AG10803 (cell line): ENCODE measurements at places on chromosomes 3 and 15.

DNA sequence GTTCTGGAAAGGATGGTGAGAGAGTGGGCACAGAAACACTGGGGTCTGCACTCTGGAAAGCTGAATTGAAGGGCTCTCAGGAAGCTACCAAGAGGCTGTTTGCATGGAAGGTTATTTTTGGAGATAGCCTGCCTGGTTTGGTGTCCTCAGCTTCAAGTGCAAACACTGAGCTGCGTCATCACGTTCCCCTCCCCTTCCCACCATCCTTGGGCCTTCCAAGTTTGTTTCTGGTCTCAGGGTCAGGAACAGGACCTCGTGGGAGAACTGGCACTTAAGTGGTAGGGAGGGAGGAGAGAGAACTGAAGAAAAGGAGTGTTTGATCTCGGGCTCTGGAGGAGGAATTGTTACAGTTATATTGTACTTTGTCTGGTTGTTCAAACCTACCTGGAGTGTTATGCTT lies 10.6 kb downstream of the ST6GAL1 start:
- DNase-seq, result no peak

DNA sequence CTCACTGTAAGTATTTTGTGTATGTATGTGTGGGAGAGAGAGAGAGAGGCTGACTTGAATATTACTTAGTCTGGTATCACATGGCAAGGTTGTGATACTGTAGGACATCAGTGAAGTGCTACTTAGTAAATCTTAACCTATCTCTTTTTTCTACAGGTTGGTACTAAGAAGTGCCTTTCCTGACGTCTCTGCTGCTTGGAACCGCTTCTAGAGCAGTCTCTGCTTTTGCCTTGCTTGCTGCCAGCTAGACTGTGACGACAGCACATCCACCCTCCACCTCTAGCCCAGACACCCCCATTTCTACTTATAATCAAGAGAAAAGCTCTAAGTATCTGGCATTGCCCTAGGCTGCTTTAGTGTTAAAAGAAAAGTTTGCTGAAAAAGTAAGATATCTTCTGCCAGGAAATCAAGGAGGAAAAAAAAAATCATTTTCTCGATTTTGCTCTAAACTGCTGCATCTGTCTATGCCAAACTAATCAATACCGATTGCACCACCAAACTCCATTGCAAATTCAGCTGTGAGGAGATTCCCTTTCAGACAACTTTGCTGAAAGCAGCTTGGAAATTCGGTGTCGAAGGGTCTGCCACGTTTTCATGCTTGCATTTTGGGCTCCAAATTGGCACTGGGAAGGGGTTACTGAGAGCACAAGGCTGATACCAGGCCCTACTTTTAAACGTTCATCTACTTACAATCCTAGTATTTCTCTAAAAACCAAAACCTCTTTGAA lies 30.7 kb downstream of the MBNL1 start:
- no peak for DNase-seq

GRCh38 chr3:116032176-116032575 lies 408.9 kb downstream of the GAP43 start:
- DNase-seq, result no peak

GRCh38 chr3:164737174-164737573 lies 341.1 kb downstream of the SI start:
- no peak for DNase-seq

DNA sequence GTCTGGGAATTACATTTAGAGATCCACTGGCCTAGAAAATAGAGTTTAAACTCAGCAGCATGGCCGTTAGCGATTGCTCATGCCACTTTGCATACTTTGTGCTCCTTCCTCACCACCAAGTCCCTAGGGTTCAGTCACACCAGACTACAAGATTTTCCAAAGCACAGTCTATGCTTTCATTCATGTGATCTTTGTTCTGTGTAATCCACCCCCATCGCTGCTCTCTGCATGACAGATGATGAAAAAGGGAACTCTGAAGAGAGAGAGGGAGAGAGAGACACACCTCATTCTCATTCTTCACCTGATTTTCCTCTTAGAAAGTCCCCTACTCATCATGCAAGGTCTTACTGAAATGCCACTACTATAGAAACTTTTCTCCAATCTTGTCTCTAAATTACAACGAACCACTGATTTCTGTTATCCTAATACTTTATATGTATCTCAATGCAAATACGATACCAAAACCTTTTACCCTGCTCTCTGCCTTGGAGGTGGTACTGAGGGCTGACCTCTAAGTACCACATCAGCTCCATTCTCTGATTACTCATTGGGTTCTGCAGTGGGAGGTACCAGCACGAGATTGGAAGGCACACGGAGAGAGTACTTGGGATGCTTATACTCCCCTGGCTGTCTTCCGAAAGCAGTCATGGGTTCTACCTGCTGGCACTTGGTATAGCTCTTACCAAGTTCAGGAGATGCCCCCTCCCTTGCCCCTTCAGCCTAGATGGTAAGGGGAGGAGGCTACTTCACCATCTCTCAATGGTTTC lies 1.1 kb upstream of the PARP15 start:
- no peak for DNase-seq

DNA sequence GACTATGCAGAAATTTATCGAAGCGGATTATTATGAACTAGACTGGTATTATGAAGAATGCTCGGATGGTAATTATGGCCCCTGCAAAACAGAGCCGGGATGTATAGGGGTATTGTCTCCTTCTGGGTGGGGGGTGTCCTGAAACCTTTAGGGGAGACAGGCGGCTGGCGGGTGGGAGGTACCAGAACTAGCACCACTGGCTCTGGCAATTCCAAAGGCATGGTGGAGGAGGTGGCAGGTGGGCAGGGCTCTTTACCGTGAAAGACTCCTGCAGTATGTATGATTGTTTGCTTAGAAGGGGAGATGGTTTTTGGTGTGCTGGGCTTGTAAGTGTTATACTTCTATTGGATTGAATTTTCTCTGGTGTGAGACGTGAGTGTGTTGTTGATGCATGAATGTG lies 58.4 kb downstream of the TRAK1 start:
- no peak for DNase-seq

GRCh38 chr3:45280232-45280631 lies 54.1 kb upstream of the TMEM158 start:
- no peak for DNase-seq

DNA sequence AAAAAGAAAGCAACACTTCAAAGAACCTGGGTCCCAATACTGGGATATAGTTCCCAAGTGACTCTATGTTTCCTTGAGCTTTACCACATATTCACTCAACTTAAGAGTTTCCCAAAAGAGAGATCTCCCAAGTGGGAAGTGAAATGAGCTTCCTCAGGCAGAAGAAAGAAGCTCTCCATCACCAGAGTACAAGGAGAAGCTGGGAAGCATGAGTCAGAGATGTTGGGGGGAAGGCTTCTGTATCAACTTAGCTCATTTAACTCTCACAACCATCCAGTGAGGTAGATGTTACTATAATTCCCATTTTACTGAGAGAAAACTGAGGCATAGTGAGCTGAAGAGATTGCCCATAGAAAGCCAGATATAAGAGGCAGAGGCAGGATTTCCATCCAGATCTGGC lies 47.0 kb upstream of the TRIM42 start:
- DNase-seq, result peak; percentile 3

- DNase-seq, result no peak
Measured at GRCh38 chr3:19348500-19348899, 200.2 kb downstream of the KCNH8 start.

DNA sequence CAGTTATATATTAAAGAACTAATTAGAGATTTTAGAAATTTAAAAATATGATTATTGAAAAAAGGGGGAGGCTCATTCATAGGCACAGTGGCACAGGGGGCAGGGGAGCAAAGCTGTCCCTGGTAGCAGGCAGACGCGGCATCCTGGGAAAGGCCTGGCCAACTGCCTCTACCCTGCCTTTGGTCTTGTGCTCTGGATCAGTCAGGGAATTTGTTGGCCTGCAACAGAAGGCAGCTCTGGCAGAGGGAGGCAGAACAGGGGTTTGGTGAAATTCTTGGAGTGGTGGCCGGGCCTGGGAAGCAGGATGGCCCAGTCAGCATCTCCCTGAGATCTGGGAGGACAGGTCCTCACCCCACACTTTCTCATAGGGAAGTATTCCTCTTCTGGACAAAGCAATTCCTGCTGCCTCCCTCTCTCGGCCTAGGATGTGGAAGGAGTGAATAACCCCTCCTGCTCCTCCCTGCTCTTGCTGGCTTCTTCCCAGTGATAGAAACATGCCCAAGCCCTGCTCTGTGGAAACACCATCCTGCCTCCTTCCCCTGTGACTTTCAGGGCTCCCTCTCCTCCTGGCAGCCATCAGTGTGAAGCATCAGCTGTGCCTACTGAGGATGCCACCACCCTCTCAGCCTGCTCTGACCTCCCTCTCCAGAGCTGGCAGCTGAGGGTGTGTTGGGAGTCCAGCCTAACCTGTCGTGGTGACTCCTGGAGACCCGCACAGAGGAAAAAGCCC lies 26.9 kb downstream of the PRR20G start:
- no peak for DNase-seq

DNA sequence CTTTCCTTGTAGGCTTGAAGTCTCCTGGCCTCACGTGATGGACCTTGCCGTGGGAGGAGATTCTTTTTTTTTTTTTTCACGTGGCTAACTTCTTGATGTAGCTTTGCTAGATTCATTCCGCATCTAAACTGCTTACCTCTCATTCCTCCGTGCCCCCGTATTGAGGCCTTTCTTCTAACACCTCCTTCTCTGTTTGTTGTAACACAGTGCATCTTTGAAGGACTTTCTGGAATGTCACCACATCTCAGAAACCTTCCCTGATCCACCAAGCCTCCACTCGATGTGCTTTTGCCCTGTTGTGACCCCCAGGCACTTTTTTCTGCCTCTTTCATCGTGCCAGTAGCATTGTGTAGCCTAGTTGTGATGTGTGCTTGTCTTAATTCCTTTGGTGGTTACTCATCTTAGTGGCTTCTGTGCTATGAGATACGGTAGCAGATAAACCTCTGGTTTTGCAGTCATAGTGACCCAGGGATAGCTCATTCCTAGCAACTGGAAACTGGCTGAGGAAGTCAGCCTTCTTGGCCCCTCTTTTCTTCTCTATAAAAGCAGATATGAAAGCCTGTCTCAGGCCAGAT lies 1.6 kb upstream of the BNC1 start:
- DNase-seq, result peak; percentile 91

DNA sequence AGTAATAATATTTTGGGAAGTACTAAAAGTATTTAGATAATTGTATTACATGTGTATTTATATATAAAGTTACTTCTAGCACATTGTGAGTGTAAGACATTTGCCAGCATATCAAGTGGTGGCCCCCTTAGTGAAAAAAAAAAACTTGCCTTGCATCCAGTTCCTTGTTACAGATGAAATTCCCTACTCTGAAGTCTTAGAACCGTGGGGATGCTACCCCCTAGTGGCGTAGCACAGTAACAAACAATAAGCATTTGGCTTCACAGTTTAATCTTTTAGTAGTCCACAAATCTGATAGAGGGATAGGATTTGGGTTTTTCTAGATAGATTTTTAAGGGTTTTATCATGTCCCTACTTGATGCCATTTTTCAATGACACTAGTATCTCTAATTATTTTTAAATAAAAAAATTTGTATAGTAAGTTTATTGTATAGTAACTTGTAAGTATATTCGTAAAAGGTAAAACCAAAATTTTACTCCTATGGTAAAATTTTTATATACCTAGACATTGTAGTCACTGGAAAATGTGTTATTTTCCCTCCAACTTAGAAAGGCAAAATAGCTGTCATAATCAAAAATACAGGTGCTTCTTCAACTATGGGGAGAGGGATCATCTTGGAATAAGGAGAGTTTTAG lies 14.3 kb downstream of the SMC4 start:
- peak; percentile 84 for DNase-seq

GRCh38 chr3:152205097-152205593 lies 63.6 kb upstream of the MBNL1 start:
- no peak for DNase-seq
